ENCODE measurements at places on chromosomes 2 and 18.

DNA sequence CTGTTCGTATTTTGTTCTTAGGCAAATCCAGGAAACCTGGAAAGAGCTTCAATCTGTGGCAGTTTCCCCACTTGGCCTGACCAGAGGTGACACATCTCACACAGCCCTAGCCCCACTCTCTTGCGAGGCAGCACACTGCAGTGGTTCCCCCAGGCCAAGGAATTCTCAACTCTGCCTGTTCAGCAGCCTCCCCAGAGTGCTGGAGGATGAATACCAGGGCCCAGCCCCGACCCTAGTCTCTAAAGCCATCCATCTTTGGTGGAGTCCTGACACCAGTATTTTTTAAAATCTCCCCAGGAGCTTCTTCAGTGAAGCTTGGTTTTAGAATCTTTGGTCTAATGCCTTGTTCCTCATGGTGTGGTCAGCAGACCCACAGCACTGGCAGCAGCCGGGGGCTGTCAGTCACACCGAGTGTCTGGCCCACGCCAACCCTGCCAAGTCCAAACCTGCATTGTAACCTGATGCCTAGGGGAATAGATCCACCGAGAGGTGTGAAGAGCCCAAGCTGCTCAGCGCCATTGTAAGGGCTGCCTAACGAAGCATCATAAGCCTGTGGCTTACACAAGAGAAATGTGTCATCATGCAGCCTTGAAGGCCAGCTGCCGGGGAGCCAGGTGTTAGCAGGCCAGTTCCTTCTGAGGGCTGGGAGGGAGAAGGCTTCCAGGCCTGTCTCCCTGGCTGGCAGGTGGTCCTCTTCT, 428.7 kb upstream of the ID2 start:
- no peak for DNase-seq

DNA sequence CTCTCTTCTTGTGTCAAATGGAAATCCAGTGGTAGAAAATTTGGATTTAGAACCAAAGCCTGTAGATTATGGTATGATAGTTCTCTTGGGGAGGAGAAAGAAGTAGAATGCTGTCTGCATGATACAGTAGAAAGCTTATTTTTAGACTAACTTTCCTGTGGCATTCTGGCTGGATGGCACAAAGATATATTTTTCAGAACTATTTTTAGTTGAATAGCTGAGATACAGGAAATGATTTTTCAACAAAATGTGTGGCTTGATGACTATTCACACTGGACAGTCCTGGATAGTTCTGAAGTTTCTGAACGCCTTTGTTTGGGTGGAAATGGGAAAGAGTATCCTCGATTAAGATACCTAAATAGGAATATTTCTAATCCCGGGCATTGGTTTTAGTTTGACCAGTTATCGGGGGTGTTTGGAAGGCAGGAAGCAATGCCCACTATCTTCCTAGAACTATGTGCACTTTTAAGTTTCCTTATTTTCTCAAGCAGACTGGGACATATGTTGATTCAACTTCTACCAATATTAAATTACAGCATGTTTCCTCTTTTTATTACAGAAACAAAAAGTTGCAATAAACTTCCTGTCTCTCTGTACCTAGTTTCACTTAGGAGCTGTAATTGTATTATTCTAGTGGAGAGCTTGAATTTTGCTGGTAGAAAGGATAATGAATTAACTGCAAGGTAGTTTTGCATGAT, 32.1 kb downstream of the GDF7 start:
- no peak for DNase-seq

GRCh38 chr18:77777163-77777562, 527.5 kb downstream of the GALR1 start:
- DNase-seq: no peak

DNA sequence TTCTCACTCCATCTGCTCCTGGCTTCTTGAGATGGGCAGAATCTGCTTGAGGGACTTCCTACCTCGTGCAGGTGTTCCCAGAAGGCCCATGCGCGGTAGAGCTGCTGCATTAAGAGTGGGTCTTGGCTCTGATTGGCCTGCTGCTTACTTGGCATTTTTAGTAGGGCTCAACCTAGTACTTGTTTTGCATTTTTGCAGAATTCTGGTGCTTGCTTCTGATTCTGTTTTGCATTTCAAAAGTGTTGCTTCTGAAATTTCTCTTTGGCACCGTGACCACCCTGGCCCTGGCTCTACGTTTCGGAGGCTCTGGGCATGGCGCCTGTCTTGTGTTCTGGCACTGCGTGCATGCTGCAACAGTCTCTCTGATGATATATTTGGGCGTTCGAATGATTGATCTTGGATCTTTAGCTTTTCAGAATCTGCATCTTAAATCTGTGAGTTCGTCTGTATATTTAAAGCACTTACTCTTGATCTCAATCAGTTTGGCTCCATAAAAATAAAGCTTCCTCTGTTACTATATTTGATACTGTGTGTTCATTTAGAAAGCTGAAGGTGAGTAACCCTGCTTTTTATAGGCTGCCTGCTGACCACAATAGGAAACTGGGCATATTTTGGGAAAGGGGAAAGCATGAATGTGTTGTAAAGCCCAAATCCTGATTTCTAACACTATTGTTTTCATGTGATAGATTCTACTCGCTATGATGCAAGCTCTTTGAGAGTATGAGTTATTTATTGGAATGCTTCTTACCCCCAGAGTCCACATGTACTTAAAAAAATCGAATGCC, 22.2 kb downstream of the EFR3B start:
- no peak for DNase-seq

DNA sequence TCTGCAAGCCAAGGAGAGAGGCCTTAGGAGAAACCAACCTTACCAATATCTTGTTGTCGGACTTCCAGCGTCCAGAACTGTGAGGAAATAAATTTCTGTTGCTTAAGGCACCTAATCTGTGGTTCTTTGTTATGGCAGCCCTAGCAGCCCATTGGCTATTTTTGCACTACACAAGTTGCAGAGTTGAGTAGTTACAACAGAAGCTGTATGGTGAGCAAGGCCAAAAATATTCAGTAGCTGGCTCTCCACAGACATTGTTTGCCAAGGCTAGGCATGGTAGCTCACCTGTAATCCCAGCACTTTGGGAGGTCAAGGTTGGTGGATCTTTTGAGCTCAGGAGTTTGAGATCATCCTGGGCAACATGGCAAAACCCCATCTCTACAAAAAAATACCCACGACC, 27.1 kb upstream of the SCYGR1 start:
- DNase-seq: no peak

- DNase-seq: no peak
Observed at GRCh38 chr2:181004647-181005325, 24.4 kb downstream of the UBE2E3 start.

DNA sequence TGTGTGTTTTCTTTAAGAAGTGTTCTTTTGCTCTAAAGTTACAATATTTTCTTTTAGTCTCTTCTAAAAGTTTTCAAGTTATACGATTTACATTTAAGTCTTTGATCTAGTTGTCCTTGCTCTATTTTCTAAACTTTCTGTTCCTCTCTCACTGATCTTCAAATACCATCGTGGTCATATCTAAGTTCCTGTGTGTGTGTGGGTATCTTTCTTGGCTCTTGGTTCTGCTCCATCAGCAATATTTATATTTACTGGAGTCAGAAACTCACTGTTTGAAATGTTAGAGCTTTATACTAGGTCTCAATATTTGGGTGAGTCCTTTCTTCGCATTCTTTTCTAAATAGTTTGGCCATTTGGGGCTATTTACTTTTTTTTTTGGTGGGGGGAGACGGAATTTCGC, 77.3 kb downstream of the COPS8 start:
- DNase-seq: no peak

DNA sequence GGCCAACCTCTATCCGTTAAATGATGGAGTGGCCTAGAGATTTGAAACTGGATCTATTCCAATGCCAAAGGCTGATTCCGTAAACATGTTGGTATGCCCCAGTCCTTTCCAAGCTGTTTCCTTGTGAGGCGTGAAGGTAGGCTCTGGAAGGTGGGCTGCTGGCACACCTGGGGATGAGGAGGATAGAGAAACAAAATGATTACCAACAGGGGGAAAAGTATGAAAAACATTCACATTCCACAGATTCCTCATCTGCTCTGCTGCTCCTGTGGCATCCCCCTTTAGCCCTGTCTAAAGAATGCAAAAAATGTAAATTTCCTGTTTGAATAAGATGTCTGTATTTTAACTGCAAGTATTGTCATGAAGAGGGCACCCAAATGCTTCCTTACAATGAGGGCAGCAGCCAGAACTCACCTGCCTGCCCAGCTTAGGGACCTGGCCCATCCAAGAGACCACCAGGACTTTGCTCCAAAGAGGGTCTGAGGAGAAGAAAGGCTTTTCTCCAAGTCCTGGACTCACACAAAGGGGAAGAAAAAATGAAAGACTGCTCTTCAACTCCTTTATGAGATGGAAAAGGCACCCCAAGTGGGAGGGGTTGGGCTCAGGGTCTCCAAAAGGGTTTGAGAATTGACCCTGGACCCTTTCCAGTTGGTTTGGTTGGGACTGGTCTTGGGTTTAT, 132.3 kb upstream of the PELI1 start:
- peak; percentile 94 for DNase-seq

DNA sequence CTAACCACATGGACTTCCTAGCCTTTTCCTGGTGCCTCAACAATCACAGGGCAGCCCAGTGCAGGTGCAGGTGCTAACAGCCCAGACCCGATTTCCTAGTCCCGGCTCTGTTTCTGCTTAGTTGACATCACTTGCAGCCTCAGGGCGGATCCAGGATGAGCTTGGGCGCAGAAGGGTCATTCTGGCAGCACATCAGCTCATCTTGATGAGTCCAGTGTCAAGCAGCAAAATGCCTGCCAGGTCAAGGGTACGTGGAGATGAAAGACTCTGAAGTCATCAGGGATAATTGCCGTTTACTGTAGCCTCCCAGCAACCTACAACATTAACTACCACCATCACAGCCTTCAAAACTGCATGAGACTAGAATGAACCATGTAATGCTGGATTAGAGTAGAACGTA, 39.4 kb upstream of the EFHD1 start:
- DNase-seq: no peak

- no peak for DNase-seq
Observed at GRCh38 chr2:114316532-114317300, 125.7 kb upstream of the DPP10 start.

- no peak for DNase-seq
Observed at GRCh38 chr2:66343259-66343658, 91.7 kb upstream of the MEIS1 start.

DNA sequence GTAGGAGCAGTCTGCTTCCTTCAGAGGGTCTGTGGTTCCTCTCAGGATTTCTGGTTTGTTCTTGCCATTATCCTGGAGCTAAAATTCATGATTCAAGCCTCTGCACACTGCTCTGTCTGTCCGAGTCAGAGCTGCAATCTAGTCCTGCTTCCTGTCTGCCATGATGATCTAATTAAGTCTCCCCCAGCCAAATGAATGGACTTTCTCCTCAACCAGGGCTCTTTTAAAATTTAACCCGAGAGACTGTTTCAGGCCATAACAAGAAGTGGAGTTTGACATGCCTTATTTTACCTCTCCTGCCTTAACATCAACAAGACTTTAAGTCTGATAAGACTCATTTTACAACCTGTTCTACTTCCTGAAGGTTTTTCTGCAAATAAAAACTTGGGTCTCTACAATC, 1009.6 kb upstream of the DDX18 start:
- DNase-seq: no peak

DNA sequence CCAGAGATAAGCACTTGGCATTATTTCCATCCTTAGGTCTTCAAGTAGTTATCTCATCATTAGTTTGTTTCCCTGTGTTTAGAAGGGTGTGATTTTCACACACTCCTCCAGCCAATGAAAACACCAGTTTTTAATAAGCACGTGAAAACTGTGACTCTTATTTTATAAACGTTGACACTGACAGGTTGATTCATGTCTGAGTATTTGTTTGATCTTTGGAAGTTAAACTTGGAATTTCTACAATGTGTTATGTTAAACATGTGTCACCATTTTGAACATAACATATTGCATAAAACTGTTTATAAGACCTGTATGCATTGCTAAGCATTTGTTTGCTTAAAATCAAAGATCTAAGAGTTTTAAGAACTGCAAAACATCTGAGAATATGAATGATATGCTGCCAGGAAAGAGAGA, 27.6 kb downstream of the SLC40A1 start:
- no peak for DNase-seq

GRCh38 chr2:25276569-25277465, 64.9 kb downstream of the DNMT3A start:
- no peak for DNase-seq

DNA sequence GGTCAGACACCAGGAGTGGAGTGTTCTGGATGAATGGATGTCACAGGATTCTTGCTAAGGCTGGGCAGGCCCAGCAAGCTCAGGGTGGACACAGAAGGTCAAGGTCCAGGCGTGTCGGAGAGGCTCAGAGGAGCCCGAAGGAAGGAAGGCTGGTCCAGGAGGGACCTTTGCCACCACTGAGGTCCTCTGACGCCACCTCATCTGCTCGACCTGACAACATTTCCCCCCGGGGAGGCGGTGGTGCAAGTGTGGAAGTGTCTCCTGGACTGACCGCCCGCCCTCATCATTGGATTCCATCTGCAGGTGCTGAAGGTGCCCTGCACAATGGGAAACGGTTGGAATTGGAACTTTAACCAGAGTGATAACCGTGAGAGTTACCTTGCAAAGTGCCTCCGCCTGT, 124.6 kb downstream of the RTP5 start:
- DNase-seq: no peak

- no peak for DNase-seq
Observed at GRCh38 chr2:183925281-183925680, 673.0 kb upstream of the ZNF804A start.

- no peak for DNase-seq
Observed at GRCh38 chr2:71892423-71892730, 255.3 kb downstream of the CYP26B1 start.

DNA sequence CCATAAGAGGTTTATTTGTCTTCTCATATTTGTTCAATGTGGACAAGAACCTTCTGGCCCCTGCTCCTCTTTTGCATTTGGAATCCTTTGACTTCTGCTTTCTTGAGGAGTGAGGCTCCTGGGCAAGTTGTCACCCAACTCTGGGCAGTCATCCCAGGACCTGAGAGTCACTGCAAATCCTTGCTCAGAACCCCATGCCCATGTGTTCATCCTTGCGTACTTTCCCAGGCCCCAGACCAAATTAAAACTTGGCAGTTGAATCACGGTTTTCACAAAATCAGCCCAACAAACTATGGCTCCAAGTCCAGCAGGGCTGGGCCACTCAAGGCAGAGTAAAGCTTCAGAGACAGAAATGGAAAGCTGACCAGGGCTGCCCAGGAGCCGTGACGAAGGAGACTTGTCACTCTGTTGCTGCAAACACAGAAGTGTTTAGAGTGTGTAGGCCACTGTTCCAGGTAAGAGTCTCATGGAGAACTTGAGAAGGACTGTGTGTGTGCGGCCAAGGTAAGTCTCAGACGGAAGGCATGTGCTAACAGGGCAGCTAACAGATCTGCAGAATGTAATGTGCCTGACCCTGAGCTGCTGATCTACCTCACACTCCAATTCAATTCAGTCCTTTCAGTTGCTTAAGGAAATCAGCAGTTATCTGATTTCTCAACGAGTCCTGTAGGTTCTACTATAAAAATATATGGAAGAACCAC, 549.4 kb upstream of the HS6ST1 start:
- no peak for DNase-seq

GRCh38 chr2:20411361-20411894, 35.4 kb upstream of the RHOB start:
- DNase-seq: peak; percentile 67

All from iPS DF 19.7 (cell line).